Left lung (tissue), 14 donors: ENCODE measurements at places on chromosomes 16 and 17. TPM values are rescaled to one million over a fixed set of nuclear protein-coding genes. Genes with fewer than 3 reads are reported as not detected.

The KRT39 gene
- 0.41 TPM for total RNA-seq

The CRISPLD2 gene
- total RNA-seq = 106 TPM

The TLCD2 gene
- total RNA-seq = 14.4 TPM

The LIMD2 gene
- 30.7 TPM for total RNA-seq

The FOXL1 gene
- total RNA-seq = 0.99 TPM

The ARHGDIG gene
- 1.1 TPM for total RNA-seq

The ZNF668 gene
- 12.2 TPM for total RNA-seq

The AATK gene
- total RNA-seq = 26.7 TPM

DNA sequence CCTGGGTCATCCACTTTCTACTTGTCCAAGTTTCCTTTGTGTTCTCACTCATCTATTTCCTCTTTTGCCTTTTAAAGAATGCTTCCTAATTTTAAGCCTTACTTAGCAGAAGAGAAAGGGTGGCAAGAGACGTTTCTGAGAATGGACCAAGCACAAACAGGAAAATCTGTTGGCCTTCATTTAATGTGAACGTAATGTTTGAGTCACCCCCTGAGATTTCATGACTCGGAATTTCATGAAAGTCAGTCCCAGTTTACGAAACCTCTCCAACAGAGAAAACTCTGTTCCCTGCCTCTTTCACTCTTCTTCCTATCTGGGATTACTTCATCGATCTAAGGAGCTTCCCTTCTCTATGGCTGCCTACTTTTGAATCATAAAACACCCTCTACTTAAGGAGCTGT lies at the start of gene CD300E:
Gene CD300E, minus strand, starts transcription at position 46 of the 401 bp plus-strand sequence. CDS start 117 bp downstream, outside the sequence.
- DNase-seq = no peak

DNA sequence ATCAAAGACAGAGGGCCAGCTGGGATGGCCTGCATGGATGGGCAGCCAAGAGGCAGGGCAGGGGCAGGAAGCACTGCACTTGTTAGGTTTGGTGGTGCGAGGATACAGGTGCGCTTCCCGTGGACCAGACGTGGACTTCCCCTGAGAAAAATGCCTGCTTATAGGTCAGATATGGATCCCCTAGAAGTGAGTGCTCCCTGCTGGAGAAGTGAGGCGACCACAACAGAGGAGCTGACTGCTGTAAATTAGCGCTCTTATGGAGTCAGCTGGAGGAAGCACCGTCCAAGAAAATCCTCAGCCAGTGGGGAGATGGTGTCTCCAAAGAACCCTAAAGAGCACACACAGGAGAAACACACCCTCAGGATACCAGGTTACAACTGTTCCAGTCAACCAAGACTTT lies 27.7 kb upstream of the CCDC182 start:
- DNase-seq = no peak

GRCh38 chr17:61167075-61167474 lies 232.6 kb upstream of the TBX2 start:
- DNase-seq = no peak

GRCh38 chr16:6913566-6913965 lies 419.1 kb upstream of the RBFOX1 start:
- no peak for DNase-seq

GRCh38 chr16:27197004-27197403 lies 6.3 kb upstream of the KDM8 start:
- DNase-seq = no peak

GRCh38 chr17:14198013-14198412 lies 38.6 kb downstream of the CDRT15 start:
- peak; percentile 30 for DNase-seq

- no peak for DNase-seq
Observed at GRCh38 chr16:47056688-47057629, 83.5 kb upstream of the DNAJA2 start.

DNA sequence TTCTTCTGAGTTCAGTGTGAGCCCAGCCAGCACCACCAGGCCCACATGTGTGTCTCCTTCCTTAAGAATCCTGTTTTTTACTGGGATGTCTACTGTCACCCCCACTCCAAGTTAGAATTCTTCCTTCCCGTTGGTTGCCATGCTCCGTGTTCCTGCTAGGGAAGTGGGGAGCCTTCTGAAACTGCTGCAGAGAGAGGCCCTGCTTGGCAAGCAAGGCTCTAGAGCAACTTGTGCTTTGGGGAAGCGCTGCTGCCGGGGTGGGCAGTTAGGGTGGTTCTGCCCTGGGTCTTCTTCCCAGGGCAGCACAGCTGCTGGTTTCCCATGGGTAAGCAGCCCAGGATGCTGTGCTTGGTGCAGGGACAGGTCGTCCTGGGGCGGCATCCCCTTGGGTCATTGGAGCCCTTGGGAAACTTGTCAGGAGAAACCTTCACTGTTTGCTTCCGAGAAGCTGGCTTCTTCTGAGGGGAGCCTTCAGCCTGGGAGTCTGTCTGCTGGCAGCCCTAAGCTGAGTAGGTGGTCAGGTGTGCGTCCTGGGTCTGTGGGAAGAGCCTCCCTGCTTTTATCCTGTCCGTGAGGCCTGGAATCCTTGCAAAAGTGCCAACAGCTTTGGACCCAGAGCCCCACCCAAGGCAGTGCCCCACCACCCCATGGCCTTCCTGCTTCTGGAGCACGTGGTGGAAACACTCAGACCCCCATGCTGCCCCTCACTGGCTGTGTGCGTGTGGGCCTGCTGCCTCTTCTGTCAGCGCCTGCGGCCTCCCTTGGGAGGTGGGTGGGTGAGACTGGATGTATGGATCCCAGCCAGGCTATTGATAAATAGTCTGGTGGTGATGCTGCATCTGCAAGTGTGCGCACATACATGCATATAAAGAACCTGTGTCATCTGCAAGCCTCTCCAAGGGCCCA lies 71.8 kb downstream of the PLD6 start:
- DNase-seq = peak; percentile 66

DNA sequence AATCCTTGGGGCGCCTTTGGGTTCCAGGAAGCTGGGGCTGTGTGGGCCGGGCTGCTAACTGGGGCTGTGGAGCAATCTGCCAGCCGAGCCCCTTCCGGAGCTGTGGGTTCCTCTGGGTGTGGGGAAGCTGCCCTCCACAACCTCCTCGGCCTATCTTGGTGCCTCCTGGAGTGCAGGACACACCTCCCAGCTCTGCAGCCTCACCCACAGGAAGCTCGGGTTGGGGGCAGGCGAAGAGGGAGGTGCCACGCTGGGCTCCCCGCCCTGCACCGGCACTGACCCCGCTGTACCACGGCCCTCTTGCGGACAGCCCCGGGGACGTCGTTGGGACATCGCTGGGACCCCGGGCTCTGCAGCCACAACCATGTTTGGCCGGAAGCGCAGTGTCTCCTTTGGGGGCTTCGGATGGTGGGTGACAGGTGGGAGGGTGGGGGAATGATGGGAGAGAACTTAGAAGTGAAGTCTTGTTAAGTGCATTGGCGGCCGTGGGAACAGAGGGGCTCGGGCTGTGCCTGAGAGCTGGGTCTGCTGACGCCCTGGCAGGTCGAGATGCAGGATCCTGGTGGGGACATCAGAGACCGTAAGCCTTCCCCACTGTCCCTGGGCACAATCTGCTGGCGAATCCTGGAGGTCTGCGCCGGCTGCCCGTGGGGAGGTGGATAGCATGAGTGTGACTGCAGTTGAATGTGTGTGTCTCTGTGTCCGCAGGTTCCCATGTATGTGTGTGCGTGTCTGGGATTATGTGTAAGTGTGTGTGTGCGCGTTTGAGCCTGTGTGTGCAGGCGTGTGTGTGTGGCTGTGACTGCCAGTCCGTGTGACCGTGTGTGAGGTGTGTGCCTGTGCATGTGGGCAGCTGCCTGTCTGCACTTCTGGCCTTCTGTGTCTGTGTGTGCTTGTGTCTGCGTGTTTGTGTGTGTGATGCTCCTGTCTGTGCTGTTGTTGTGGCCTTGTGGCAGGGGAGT lies at the start of gene RAP1GAP2:
Gene RAP1GAP2, plus strand, starts transcription at position 275 of the 962 bp plus-strand sequence. Its CDS starts 90 bp downstream, at position 365.
- DNase-seq = peak; percentile 95

- DNase-seq = no peak
Observed at GRCh38 chr17:8382880-8383142, 182 bp downstream of the RPL26 start.

DNA sequence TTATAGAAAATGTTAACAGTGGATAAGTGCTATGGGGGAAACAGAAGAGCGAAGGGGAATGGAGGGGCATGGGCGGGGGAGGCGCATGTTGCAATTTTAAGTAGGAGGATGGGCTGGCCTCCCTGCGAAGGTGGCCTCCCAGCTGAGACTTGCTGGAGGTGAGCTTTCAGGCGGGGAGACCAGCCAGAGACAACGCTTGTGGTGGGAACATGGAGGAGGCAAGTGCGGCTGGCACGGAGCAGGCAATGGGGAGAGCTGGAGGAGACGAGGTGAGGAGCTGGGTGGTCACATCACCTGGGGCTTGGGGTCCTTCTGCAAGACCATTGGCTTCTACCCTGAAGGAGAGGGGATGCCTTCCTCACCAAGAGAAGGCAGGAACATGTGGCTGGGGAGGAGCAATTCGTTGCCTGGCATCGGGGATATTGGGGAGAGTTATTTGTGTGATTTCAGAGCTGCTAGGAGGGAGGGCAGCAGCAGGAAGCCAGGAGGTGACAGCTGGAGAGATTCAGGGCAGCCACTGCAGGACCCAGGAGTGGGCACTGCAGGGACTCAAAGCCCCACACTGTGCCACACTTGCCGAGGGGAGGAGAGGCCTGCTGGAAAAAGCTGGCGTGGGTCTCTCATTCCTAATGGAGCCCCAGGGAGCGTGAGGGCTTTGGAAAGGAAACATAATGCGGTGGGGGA lies 34.4 kb downstream of the PMFBP1 start:
- DNase-seq = peak; percentile 63

- DNase-seq = peak; percentile 85
Observed at GRCh38 chr17:80082403-80083135, 18.8 kb upstream of the GAA start.
